Activated CD4-positive, alpha-beta T cell treated with anti-CD3 and anti-CD28 coated beads, Interleukin-2, amount 50 U/mL, for 24 hours (primary cell): ENCODE measurements at places on chromosomes 16 and 17.

DNA sequence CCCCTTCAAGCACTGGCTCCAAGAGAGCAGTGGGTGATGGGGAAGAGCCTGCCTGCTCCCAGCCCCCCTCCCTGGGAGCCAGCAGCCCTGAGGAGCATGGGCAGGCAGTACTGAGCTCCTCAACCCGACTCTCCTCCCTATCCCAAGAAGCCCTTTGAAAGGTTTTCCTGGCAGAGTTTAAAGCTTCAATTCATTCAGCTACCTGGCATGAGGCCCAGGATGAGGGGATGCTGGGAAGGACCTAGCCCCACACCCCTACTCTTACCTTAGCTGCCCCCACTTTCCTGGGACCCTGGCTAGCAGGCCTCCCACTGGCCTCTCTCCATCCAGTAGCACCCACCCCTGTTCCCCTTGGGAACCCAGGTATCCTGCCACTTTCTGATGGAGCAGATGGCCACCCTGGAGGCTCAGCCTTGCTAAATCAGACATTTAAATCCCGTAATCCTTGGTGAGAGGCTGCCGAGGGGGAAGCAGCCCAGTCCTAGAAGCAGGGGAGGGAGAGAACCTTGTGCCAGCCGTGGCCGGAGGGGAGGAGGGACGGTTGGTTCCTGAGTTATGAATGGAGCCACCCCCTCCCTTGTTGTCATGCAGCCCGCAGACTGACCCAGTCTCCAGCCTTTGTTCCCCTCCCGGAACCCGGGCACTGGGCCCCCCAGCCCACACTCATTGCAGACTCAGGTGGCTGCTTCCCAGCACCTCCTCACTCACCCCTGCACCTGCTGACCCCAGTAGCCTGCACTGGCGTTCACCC lies 17.1 kb downstream of the ATP1B2 start:
- DNase-seq = no peak

DNA sequence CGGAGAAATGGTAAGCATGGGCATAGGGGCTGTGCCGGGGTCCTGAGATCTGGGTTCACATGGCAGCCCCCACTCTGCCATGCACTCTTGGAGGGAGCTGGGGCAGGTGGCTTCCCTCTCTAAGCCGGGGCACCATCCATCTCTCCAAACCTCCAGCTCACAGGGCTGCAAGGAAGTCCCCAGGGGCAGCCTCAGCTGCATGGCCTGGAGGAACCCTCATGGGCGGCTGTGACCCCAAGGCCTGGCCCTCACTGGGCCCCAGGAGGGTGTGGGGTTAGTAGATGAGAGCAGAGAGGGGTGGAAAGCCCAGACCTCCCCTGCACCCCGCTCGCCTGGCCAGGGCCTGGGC lies 2.6 kb downstream of the CTRB2 start:
- DNase-seq = no peak

DNA sequence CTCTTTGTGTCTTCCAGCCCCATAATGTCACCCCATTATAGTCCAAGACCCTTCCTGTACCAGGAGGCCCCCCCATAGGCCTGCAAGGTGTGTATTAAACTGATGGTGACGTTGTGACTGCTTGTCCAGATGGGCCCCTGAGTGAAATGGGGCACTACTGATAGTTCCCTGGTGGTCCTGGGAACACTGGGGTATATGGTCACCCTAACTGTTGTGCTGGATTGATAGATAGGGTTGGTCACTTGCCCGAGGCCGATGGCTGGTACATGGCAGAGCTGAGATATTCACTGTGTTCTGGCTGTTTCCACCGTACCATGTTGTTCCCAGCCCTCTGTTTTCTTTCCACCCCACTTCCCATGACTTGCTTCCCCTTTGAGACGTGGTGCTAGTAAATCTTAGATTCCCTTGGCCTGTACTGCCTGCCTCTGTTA lies 4.3 kb downstream of the CNP start:
- no peak for DNase-seq

GRCh38 chr16:30902029-30902972 lies 5.9 kb downstream of the CTF1 start:
- DNase-seq = no peak

DNA sequence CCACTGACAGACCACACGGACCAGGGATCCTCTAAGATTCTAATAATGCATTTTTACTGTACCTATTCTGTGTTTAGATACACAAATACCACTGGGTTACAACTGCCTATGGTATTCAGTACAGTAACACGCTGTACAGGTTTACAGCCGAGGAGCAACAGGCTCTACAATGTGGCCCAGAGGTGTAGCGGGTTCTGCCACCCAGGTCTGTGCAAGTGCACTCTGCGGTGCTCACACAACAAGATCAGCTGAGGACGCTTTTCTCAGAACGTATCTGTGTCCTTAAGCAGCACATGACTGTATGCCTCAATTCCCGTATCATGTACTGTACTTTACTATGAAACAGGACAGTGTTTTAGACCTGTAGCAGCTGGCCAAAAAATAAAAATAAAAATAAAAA lies 6.5 kb downstream of the ZCCHC14 start:
- no peak for DNase-seq

DNA sequence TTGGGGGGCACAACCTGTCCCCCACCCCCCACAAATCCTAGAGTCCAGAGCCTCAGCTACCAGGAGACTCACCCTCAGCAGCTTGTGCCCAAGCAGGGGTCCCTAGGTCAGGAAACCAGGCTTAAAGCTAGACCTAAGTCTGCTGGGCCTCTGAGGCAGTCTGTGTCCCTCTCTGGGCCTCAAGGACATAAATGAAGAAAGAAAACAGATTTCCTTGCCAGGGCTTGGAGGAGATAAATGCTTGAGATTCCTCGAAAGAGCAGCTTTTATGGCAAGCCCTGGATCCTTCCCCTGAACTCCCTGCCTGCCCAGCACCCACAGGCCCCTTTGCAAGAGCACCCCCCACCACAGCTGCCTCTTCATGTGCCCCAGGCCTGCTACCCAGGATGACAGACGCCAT lies 3.3 kb downstream of the SRCIN1 start:
- no peak for DNase-seq

- DNase-seq = no peak
These were observed 67.6 kb upstream of the ANKFN1 start for GRCh38 chr17:56085576-56086267.

- no peak for DNase-seq
These were observed 50.0 kb upstream of the CCL1 start for GRCh38 chr17:34412965-34413441.

GRCh38 chr16:85606904-85607303 lies 6.2 kb upstream of the GSE1 start:
- no peak for DNase-seq

DNA sequence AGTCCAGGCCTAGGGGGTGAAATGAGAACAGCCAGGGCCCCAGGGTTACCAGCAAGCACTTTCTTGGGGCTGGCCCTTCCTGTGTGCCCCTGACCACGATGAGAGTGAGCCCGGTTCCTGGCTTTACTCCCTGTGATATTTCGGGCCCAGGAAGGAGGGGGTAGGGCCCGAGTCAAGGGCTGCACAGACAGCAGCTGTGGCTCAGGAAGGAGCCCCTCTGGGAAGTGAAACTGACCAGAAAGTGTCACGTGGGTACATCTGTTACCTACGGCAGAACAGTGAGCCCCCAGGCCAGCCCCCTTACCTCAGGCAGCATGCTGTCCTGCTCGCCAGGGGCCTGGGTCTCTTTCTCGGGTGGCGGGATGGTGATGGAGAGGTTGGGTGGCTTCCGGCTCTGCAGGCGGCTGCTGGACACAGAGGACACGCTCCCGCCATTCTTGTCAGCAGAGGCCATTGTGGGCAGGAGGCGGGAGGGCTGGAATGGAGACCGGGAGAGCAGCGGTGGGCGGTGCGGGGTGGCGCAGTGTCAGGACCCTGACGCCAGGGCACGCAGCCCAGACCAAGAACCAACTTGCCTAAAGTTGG lies 13.8 kb downstream of the AANAT start:
- no peak for DNase-seq

GRCh38 chr16:72138064-72138572 lies 33.8 kb downstream of the PMFBP1 start:
- DNase-seq = no peak

- DNase-seq = no peak
These were observed 240.8 kb downstream of the STX8 start for GRCh38 chr17:9334536-9335446.

- no peak for DNase-seq
These were observed 41.0 kb downstream of the STAT5A start for GRCh38 chr17:42329025-42329976.

- no peak for DNase-seq
These were observed 11.5 kb downstream of the NUP93 start for GRCh38 chr16:56741399-56741798.
